ENCODE measurements at places on chromosomes 6 and 20. TPM values are rescaled to one million over a fixed set of nuclear protein-coding genes. Genes with fewer than 3 reads are reported as not detected.

NINL gene
- 4.4 TPM for total RNA-seq

DNA sequence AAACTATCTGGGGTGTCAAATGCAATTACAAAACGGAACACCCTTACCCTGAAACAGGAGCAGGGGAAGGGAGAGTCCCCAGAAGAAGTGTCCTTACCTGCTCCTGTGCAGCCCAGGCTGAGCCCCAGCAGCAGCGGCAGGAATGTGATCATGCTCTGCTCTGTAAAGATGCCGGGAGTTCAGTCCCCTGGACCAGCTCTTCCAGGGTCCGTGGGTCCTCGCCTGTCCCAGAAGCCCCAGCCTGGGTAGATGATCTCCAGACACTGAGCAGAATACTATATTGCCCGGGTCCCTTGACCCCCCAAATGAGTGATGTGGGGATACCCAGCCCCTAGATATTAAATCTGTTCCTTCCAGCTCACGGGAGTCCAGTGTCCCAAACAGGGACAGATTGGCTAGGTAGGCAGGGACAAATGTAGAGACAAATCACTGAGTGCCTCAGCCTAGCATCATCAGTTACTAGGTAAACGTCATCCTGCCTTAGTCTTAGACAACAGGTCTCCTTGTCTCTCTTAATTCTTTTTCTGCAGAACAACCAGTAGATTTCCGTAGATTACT, at the start of gene HLA-DMB:
HLA-DMB (minus strand) TSS at position 373 of the 558 bp plus-strand sequence; CDS start at position 152, 221 bp downstream.
- peak; percentile 56 for DNase-seq

DNA sequence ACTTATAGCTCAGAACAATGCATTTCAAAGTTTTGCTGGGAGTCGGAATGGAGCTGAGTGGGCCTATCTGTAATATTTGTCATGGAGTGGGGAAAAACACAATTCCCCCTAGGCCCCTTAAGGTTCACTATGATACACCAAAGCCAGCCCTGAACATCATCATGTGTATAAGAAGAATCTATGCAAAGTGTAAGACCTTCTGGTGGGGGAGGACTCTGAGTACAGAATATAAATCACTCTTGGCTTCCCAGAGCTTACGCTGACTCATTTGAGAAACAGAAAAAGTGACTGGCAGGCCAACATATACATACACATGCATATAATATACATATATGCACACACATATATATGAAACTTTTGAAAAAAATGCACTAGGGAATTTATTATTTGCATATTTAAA, 54.1 kb upstream of the UBR2 start:
- DNase-seq, result no peak

- DNase-seq, result peak; percentile 34
Observed at GRCh38 chr6:68134796-68135195, 500.3 kb upstream of the ADGRB3 start.

DNA sequence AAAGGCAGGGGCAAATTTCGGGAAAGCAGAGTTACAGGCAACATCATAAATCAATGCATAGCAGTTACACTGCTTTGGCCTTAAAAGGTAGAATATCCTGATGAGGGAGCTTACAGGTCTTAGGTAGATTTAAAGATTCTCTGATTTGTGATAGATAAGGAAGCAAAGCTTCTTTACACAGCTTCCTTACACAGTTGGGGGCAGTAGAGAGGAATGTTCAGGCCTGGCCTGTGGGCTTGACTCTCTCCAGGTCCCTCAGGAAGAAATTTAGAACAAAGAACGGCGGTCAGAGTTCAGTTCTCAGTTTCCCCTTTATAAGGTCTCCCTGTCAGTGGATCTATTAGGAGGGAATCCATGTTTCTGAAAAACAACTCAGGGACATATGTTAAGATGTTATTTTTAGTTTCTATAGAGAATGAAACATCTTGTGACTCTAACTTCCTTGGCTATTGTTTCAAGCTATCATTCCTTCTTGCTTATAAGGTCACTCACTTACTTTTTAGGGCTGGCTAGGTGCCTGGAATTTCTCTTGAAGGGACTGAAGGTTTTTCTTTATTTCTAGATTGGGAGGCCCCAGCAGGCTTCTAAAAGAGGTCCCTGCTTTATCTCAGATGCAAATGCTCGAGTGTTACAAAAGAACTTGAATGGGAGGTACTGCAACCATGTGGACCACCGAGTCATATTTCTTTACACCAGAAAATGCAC, 11.8 kb downstream of the HLA-B start:
- no peak for DNase-seq

DNA sequence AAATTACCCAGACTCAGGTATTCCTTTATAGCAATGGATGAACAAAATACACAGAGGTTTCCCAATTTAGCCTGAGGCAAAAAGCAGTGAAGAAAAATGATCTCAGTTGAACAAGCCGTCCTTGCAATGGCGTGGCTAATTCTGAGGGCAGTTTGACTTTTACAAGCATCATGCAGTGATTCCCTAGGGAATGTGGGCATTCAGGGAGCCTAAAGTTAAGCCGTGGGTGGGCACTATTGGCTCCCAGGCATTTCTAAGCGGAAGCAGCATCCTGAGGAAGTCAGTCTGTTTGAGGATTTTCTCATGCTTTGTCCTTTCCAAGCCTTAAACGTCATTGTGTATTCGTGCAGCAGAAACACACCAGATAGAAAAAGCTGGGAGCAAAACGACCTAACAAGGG, 133.9 kb downstream of the MYLK4 start:
- DNase-seq, result no peak

- no peak for DNase-seq
Observed at GRCh38 chr6:140462076-140462452, 1087.6 kb upstream of the CITED2 start.

- no peak for DNase-seq
Observed at GRCh38 chr20:20369250-20370093, 1.6 kb downstream of the INSM1 start.

GRCh38 chr6:146915671-146916127, 288.5 kb upstream of the STXBP5 start:
- no peak for DNase-seq
